Left lung (tissue), 14 donors: ENCODE measurements at places on chromosomes 7 and 10. TPM values are rescaled to one million over a fixed set of nuclear protein-coding genes. Genes with fewer than 3 reads are reported as not detected.

The PILRA gene
- total RNA-seq = 52.3 TPM

DNA sequence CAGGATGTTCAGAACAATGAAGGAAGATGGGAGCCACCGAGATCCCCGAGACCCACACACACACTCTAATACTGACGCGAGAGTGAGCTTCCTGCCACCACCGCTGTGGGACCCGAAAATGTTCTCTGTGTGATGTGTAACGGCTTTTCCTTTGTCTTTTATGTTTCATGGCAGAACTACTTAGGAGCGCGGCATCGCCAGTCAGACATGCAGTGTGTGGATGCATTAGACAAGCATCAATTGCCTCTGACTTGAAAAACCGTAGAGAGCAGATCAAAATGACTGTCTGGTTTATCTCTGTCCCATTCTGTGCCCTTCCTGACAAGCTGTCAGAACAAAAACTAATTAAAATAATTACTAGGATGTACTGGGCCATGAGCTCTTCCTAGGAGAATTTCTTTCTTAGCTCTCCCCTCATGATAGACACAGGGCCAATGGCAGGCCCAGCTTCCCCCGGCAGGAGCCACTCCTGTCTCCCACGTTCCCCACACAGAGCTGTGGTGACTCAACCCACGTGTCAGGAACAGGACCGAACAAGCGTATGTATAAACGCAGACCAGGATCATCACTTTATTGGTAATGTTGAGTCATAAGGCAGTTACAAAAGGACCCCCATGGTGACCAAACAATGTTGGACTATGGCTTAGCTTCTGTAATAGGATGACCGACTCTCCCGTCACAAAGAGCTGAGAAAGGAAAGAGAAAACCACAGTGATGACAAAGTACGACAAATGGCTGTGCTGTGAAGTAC, 705.0 kb downstream of the PARD3 start:
- no peak overlapping the region for H3K4me3 ChIP-seq
- no peaks in the 10 kb centered on the region for H3K36me3 ChIP-seq
- H3K4me1 ChIP-seq = no peaks in the 10 kb centered on the region

DNA sequence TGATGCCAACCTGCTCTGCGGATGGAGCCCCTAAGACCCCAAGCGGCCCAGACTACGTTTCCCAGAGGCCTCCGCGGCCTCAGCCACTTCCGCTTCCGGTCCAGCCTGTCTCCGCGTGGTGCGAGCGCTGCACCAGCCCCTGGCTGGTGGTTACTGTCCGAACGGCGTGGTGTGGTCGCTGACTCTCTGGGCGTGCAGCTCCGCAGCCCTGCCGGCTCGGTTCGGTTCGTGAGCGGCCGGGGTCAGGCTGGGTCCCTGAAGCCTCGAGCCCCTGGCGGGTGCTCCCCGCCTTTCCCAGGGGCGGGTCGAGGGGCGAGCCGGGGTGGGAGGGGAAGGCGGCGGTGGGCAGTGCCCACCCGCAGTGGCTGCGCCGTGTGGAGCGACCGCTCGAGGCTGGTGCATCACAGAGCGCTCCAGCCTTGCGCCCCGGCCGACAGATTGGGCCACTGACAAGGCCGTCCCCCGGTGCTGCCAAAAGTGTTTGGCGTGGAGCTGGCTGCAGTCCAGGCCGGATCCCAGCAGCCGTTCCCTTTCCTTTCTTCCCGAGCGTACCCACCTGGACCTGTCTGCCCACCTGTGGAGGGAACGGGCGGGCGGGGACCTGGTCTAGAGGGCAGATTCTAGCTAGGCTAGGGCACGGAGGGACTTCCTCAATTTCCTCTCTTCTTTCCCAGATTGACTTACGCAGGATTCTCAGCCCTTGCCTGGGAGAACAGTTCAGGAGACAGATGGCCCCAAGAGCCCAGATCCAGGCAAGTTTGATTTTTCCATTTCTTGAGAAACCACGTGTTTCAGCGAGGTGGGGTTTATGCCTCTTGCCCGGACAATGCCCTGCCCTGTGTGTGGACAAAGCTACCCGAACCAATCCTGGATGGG, at the start of gene ZNF485:
Gene ZNF485 (plus strand): TSS at position 116 of the 876 bp plus-strand sequence. CDS start 613 bp downstream, at position 729.
- no peaks in the 10 kb centered on the region for H3K4me1 ChIP-seq
- peak within 1 kb of the TSS; percentile 49 for H3K27ac ChIP-seq
- H3K27me3 ChIP-seq = no peaks in the 10 kb centered on the region
- peak within 1 kb of the TSS; percentile 63 for H3K4me3 ChIP-seq
- peak; percentile 52 for DNase-seq

The CYP2C19 gene
- not detected for total RNA-seq

GRCh38 chr10:84176836-84177474, 3.4 kb downstream of the GPR15LG start:
- no peaks in the 10 kb centered on the region for H3K4me1 ChIP-seq
- no peaks in the 10 kb centered on the region for H3K27me3 ChIP-seq
- no peak for DNase-seq
- H3K36me3 ChIP-seq = no peaks in the 10 kb centered on the region
- H3K4me3 ChIP-seq = no peak overlapping the region
